ENCODE measurements at places on chromosomes 1 and 21.

DNA sequence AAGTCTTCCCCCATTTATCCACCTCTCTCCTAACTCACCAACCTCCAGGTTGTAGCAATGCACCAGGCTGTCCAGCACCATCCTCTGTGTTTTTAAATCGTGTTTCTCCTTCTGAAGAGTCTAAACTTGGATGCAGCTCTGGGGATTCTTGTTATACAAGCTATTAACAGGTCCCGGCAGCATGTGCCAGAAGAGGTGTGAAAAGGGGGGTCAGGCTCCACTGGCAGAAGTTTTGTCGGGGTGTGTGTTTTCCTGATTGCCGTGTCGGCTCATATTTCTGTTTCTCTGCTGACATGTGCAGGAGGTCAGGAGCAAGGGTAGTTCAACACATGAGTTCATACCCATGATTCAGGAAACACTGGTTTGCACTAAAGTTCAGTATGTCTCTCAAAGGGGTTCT, 658.6 kb upstream of the CAMK1G start:
- no peak for DNase-seq

- peak; percentile 69 for DNase-seq
Measured at GRCh38 chr1:27136998-27137542, 17.9 kb downstream of the SLC9A1 start.

DNA sequence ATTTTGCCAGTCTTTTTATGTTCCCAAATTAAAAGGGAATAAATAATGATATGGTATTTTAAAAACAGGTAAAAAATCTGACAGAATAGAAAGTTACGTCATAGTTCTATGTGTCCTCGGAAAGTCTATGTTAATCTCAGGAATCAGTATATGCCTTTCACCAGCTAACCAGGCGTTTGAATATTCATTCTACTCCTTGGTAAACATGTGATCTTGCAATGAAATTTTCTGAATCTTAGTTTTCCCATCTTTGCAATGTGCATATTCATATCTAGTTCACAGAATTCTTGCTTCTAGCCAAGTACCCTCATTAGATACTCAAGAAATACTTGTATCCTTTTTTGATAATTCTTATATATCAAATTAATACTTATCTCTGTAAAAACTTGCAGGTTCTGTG, 179.4 kb downstream of the ZP4 start:
- no peak for DNase-seq

DNA sequence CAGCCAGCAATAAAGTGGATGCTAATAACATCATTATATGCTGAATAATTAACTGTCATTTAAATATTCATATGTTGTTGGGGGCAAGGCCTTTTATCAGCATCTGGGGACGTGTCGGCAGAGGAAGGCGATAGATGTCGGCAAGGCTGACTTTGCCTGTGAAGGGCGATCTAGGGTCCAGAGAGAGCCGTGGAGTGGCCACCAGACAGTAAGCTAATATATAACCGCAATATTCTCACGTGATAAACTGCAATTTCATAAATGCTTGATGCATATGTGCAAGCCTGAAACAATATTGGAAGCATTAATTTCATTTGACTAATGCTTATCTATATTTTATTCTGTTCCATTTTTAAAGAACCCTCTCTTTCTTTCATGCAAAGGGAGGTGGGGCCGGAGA, 141.0 kb upstream of the POU3F1 start:
- no peak for DNase-seq

- no peak for DNase-seq
Measured at GRCh38 chr21:37145635-37146111, 72.6 kb downstream of the TTC3 start.

DNA sequence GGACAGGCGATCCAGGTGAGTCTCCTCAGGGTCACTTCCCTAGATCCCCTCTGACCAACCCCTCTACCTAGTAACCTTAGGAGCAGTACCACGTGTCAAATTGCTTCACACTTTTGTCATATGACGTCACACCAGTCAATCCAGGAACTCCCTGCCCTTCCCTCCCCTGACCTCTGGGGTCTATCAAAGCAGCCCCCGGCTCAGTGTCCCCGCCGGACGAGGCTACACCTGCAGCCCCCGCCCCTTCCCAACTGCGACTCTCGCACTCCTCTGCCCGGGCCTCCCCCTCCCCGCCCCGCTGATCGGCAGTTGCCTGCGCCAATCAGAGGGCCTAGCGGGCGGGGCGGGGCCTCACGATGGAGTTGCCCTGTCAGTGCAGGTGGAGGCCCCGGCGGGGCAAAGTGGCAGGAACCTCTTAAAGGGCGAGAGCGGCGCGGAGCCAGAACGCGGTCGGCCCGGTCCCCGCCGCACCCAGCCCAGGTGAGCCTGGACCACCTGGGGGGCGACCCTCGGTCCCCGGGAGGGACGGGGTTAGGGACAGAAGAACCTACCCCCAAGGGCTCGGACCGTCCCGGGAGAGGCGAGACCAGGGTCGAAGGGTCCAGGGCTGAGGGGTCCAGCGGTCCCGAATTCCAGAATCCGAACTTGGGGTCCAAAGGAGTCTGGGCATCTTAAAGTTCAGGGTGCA, 27.5 kb upstream of the EPB41 start:
- peak; percentile 82 for DNase-seq

DNA sequence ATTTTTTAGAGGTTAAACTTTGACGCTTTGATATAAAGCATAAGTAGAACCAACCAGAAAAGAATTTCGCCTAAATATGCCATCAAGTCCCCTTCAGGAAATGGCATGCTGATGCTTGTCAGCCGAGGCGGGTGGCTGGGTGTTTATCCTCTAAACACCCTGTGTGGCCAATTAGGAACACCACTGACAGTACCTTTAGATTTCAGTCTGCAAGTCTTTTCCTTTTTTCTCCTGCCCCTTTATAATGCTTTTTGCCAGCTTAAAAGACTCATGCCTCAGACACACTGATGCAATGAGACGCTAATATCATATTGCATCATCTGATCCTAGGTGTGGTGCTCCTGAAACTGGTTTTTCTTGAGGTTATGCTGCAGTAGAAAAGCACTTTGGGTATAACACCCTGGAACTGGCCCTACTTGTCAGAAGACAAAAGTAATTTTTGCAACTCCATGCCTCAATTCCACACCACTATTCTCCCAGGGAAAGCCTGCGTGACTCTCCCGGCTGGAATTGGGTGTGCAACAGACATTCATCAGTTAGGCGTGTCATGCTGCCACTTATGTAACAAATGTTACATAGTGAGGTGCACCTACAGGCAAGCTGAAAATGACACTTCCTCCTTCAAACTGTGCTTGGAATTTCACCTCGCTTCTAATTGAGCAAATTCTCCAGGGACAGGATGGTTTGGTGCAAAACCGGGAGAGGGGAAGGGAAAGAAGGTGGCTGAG, 2.0 kb upstream of the RCC2 start:
- no peak for DNase-seq

GRCh38 chr1:35884934-35885333, 1.9 kb downstream of the AGO1 start:
- DNase-seq: no peak

DNA sequence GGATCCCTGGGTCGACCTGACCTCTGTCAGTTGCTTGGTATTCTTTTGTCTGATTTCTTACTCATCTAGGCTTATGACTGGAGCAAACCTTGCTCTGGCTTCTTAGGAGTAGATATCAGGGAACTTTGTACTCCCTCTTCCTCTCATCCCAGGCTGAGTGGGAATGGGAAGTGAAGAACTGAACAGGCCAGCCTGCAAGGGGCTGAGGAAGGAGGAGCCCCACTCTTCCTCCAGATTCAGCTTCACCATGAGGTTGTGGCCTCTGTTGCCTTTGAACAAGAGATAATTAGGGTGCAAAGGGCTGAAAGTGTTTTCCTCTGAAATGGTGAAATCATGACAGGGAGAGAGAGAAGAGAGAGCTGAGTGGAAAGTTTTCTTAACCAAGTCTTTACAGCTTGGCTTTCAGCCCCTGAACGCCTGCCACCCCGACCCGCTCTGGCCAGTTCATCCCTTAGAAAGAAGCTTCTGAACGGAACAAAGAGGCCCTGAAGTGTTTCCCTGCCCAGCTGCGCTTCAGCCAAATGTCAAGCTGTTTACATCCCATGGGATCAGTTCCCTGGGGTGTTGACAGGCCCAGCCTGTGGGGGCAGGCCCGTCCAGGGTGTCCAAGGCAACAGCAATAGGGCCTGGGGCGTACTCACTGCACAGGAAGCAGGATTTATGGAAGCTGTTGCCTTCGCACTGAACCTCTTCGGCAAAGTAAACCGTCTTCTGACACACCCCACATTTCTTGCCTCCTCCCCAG, 11.2 kb downstream of the CSRP1 start:
- no peak for DNase-seq

DNA sequence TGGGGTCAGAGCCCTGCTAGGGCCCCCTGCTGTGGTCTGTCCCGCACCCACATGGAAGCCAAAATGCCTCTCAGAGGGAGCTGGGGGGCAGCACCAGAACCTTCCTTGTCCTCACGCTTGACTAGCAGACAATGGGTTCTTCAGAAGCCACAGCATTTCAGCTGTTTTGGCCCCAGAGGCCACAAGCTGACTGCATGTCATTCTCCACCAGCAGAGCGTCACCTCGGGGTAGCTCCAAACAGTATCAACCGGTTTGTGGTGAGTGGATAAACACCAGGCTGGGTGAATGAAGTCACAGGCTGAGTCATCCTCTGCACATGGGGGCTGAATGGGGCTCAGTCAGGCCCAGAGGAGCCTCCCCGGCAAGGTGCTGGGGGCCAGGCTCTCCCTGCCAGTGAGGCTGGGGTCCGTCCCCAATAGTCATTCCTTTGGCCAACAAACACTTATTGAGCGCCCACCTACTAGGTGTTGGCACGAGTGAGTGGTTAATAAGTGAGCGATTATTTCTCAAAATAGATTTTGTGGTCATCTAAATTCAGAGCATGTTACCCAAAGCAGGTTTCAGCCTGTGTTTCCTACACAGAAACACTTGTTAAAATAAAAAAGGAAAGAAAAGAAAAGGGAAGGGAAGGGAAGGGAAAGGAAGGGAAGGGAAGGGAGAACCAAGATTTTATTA, 9.1 kb downstream of the OLIG1 start:
- peak; percentile 19 for DNase-seq

- no peak for DNase-seq
Measured at GRCh38 chr1:153488731-153489130, 28.3 kb upstream of the S100A7 start.

DNA sequence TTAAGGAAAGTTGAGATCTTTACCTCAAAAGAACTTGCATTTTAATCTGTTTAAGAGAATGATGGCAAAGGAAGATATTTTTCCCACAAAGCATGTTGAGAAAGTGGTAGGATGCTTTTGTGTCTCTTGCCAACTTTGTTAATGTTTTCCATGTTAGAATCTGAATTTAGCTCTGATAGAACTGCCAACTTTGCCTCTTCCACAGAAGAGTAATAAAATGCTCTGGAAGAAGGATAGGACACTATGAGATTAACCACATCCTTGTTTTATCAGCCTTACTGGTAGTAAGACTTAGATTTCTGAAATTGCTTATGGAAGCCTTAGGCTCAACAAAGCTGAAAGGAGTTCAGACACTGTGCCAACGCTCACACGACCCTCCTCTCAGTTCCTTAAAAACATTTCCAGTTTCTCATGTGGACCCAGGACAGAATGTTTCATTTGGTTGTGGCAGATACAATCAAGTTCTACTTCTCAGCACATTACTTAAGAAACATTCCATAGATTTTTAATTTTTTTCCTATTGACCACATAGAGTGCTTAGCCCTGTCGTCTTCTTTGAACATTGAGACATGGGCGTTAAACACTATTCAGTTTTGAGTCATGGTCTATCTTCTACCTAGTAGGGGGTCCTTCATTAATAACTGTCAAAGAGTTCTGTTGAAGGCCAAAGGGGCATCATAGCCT, 59.0 kb downstream of the MTR start:
- no peak for DNase-seq

DNA sequence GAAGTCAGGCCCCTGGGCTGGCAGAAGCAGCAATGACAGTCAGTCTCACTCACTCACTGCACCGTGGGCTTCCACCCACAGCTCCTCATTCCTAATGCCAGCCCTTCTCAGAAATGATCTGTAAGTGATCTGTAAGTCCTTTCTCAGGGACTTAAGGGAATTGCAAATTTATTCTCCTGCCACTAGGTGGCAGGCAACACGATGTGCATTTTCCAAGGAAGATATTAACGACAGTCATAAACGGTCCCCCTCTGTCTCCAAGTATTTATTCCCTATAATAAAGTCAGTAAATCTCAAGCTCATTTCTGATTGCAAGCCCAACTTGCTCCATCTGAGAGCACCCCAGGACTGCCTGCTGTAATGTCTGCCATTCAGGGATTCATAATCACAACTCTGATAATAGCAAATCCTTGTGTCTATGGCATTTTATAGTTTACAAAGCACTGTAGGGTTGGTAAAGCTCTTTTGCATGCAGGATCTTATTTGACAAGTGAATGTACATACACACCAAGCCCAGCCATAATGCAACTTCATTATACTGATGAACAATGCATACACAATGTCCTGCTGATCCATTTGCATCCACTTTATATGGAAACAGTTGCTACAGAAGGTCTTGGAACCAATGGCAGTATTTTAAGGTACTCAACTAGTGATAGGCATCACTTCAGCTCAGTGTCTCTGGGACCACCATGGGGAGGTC, 380.5 kb upstream of the CAMK1G start:
- DNase-seq: no peak

- no peak for DNase-seq
Measured at GRCh38 chr21:31647650-31648049, 11.8 kb upstream of the SOD1 start.

GRCh38 chr1:246367041-246367440, 140.0 kb downstream of the SMYD3 start:
- DNase-seq: no peak

GRCh38 chr1:33615546-33615945, 143.1 kb downstream of the ZSCAN20 start:
- DNase-seq: no peak

GRCh38 chr1:180528868-180529470, 26.6 kb upstream of the ACBD6 start:
- DNase-seq: no peak

DNA sequence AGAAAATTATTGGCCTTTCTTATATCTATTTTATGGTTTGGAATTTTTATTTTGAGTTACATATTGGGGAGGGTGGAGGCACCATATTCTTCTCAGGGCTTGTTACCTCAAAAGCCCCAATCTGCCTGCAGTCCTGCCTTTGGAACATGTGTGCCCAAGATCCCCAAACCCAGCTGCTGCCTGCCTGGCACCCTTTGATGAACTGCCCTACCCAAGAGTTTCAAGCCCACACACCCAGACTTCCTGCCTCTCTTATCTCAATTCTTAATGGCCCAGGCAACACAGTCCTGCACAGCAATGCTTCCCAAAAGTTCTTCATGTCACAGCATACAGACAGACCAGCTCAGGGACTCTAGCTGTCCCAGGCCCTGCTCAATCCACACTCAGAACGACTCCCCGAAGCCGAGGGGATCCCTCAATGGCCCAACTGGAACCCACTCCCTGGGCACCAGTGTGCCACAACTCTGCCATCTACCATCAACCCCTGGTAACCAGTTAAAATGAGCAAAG, 19.2 kb downstream of the OLFML2B start:
- DNase-seq: no peak

Measured in CD4-positive, alpha-beta T cell (primary cell).